ENCODE measurements at places on chromosomes 3 and 15.

GRCh38 chr15:62979252-62979651 lies 63.3 kb upstream of the TPM1 start:
- no peak for DNase-seq

DNA sequence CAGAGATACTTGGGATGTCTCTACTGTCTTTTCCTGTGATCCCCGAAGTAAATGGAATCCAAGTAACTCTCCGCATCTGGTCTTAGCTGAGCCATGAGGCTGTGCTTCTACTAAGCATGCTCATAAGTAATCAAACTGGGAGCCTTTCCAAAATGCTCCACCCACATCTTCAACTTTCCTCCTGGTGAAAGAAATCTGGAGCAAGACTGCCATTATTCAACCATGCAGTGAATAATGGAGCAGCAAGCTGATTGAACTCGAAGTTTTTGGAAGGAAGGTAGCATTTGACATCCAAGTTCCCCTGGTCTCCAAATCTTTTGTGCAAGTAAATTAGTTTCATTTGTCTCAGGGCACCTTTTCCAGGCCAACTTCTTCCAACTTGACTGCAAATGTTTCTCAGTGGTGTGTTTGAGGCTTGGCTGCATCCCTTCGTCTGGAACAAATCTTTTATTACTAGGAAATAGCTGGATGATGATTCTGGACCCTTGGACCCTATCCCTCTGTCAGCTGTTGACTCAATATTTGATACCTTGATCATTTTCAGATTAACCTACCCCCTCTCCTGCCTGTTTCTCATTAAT lies 19.4 kb downstream of the GXYLT2 start:
- no peak for DNase-seq

GRCh38 chr3:191282251-191283185 lies 46.7 kb upstream of the CCDC50 start:
- no peak for DNase-seq

DNA sequence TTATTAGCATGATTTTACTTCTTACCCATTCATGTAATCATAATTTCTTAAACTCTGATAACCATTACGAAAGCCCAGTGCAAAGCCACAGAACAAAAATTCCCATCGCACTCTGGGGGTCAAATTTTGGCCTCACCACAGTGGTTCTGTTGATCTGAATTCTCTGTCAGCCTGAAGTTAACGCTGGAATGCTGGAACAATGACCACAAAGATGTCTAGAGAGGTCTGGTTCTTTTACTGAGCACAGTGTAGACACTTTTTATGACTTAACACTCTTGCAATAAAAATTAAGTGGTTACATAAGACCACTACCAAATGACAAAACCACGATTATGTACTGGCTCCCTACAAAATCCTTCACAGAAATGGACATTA lies 94.7 kb downstream of the PDZRN3 start:
- DNase-seq = no peak

DNA sequence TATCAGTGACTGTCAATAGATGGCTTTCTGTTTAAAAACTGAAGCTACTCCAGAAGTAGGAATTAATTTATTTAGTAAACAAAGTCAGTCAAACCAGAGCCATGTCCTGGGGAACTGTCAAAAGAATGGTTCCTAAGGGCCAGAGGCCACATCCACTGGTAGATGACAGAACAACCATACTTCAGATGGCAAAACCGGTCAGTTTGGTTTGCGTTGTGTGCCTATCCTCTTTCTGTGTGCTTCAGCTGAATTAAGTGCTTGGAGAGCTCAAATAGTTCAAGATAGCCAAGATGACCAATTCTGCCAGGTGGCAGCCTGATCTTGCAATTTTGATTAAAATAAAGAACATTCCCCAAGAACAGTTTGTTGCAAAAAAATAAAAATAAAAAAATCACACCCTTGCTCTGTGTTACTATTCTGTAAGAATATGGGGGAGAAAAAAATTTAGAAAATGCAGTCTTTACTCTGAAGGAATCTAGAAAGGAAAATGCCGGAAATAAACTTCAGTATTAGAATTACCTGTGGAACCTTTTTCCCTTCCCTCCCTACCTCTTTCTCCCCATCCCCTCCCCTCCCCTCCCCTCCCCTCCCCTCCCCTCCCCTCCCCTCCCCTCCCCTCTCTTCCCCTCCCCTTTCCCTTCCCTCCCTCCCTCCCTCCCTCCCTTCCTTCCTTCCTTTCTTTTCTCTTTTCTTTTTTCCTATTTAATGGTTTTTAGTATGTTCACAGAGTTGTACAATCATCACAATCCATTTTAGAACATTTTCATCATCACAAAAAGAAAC lies 2.5 kb downstream of the MAP3K13 start:
- no peak for DNase-seq

DNA sequence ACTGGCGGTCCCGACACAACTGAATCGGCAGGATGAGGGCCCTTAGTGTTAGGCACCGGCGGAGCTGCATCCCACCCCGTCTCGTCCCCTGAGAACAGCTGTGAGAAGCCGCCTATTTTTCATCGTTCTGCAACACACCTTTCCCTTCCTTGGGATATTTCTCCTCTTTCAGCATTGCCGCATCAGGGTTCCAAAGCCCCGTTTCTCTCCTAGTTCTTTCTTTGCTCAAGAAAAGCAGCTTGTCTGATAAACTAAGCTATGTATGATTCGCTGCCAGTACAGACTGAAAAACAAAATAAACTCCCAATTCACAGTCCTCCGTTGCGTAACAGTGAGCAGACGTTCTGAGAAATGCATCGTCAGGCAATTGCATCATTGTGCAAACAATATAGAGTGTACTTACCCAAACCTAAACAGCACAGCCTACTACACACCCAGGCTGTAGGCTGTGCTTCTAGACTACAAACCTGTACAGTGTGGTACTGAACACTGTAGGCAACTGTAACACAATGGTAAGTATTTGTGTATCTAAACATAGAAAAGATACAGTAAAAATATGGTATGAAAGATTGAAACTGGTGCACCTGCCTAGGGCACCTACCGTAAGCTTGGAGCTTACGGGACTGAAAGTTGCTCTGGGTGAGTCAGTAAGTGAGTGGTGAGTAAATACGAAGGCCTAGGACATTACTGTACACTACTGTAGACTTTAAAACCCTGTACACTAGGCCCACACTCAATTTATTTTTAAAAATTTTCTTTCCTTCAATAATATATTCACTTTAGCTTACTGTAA lies 8.9 kb upstream of the ADAMTS17 start:
- no peak for DNase-seq

- DNase-seq = no peak
Measured at GRCh38 chr3:13224967-13225366, 151.7 kb upstream of the IQSEC1 start.

DNA sequence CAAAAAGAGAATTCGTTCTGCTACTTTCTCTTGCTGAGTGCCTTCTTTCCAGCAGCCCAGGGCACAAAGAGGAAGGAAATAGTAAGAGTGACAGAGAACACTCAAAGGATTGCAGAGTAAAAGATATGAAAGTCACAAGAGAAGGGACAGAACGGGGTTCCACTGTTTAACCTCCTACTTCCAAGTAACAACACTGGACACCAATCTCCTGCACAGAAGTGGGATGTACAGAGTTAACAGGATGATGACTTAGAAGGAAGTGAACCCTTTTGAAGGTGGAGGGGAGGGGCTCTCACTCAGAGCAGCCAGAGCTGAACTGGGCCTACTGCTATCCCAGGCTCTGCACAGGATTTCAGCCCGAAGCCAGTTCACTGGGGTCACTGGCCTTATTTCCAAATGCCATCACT lies 130.1 kb upstream of the PRICKLE2 start:
- DNase-seq = no peak

GRCh38 chr15:40438712-40439111 lies 2.0 kb upstream of the BAHD1 start:
- no peak for DNase-seq

GRCh38 chr15:51750792-51751696 lies at the start of gene TMOD2:
TSS of gene TMOD2 (plus strand) at chr15:51751597. CDS start at chr15:51766442, 14,845 bp downstream.
- no peak for DNase-seq

- no peak for DNase-seq
Measured at GRCh38 chr3:22685597-22685996, 517.5 kb upstream of the UBE2E2 start.

GRCh38 chr15:99180086-99180963 lies 69.1 kb downstream of the TTC23 start:
- no peak for DNase-seq

GRCh38 chr15:77305953-77306352 lies 114.0 kb downstream of the PEAK1 start:
- DNase-seq = no peak

DNA sequence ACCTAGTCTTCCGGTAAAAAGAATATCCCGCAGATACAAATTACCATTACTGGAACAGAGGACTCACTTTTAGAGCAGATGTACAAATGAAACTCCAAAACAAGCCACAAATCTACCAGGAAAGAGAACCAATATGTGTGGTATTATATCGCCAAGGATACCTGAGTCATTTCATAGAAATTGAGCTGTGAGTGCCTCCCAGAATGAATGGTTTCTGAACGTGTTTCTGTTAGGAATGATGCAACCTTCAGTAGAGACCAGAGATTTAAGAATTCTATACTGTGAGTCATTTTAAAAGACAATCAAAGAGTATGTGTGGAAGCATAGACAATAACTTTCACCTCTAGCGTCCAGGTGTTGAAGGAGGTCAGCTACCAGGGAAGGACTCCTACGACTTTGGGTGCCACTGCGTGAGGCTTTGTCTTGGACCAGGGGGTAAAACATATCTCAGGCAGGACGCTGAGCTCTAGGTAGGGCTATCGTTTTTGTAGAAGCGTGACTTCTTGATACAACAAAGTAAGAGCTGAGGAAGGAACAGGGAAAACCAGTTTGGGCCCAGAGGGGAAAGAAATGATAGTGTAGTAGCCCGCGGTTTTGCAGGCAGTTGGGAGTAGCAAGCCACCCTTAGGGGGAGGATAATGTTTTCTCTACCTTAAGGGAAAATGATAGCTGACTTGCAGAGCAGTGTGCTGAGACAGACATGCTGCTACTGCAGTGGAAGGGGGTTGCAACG lies 210.4 kb downstream of the TP63 start:
- DNase-seq = no peak

DNA sequence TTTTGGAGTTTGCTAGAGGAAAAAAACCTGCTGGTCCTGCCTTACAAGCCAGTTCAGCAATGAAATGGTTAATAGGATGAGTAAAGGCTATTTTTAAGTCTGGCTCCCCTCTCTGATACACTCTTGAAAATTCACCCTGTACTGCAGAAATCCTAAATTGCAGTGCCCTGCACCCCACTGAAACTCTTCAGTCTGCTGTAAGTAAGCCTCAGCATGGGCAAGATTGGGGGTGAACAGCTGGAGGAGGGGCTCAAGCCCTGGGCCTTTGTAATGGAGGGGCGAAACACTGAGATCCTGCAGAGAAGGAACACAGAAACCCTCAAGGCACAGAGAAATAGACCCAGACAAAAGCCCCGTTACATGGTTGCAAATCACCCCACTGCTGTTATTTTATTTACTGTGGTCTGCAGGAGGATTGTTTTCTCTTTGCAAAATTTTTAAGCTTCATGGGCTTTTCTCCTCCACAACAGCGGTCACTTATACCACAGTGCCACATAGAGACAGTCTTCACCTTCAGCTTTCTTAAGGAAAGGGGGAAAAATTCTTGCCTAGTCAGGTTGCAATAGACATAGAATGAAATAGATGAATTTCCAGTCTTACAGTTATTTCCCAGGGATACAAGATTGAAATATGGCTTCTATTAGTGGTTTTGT lies 45.0 kb downstream of the SOX2 start:
- DNase-seq = no peak

DNA sequence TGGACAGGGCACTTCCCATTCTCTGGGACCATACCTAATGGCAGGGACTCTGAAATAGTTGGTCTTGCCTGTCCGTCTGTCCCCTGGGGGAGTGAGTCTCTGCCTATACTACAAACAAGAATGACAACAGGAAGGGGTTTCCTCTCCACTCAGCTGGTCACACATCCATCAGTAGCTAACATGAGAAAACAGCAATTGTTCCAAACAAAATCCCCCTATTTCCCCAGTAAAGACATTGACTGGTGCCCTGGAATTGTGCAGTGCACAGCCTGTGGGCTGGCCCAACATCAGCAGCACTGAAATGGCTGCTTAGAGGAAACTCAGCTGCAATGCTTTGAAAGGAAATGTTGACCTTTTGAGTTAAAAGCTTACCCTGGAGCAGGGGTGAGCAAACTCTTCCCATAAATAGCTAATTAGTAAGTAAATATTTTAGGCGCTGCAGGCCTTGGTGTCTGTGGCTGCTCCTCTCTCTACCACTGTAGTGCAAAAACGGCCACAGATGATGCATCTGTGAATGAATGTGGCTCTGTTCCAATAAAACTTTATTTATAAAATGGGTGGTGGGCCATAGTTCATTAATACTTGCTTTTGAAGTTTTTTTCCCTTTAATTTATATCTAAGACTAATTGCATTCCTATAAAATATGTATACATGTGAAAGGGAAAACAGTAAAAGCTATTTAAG lies 174.3 kb downstream of the KLF13 start:
- DNase-seq = no peak

DNA sequence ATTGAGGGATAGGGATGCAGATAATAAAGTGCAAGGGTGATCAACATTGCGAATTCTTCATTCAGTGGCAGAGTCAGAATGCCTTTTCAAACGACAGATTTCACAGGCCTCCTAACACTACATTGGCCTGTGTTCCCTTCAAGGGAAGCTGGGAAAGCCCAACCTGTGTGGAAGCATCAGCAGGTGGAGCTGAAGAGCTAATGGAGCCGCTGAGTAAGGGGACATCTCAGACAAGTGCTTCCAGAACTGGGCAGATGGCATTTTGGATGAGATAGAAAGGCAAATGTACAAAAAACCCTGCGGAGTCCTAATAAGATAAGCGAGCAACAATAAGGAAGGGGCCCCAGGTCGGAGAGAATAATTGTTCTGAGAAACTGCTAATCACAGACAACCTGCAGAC lies 8.5 kb upstream of the SLC24A5 start:
- no peak for DNase-seq

GRCh38 chr3:106628407-106628806 lies 748.8 kb upstream of the CCDC54 start:
- no peak for DNase-seq

DNA sequence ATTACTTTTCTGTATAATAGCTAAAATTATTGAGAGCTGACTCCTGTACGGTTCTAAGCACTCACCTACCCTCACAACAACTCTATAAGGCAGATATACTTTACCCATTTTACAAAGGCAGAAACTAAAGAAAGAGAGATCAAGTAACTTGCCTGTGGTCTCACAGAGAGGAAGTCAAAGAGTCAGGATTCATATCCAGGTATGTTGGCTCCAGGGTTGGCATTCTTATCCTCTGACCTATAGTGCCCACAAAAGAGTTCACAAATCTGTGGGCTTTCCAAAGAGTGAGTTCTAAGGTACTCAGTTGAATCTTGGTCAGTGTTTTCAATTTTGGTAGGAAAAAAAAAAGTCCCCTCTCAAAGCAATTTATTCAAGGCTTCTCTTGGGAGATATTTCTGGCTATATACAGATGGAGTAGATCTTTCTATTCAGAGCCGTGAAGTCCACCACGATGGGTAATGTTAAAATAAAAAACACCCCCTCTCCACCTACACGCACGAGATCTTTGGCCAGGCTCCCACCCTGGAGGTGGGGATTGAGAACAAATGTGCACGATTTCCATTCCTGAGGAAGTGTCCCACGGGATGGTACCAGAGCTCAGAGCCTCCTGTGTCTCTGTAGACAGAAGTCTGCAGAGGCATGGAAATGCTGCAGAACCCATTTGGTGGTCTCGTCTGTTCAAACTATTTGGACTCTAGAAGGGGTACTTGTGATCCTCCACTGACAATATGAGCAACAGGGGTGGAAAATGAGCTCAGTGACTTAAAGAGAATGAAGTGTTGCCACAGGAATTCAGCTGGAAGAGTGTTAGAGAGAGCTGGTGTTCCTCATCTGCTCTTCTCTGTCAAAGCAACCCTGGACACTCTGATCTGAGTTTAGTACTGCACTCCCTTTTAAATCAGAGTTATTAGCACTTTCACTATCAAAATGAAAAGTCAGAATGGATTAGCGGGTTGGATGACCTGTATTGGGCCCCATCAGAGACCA lies 212.1 kb upstream of the EIF1B start:
- DNase-seq = no peak
